ENCODE measurements at places on chromosomes 2 and 18.

DNA sequence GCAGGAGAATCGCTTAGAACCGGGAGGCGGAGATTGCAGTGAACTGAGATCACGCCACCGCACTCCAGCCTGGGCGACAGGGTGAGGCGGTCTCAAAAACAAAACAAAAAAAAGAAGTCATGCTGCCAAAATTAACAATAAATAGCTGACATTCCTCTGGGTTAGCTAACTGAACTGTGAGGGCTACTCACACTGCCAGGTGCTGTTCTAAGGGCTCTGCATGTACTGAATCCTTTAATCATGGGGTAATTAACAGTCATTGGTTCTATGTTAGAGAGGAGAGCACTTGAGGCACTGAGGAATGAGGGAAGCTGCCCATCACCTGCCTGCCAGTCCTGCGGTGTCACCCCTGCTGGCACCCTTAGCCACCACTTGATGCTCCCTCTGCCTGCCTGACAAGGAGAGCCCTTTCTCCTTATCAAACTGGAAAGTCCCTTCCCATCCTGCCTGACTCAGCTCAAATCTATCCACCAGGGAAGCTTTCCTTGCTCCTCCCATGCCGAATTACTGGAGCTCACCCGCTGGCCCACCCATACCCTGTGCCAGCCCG lies 73.0 kb upstream of the RIOK3 start:
- DNase-seq = peak; percentile 13

DNA sequence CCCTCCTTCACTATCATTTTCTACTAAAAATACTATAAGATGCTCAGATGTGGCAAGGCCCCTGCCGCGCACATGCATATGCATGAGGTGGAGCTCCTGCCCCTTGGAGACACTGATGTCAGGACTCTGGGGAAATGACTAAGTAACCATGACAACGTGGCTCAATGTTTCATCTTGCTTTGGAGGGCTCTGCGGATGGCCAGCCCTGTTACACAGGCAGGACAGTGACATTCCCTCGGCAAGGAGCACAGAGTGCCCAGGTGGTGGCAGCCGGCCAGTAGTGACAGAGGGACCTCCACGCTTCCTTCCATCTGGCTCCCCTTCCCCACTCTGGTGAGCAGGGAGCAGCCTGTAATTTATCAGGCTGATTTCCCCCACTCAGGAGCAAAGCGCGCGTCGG lies 364.1 kb downstream of the SS18 start:
- DNase-seq = peak; percentile 83

DNA sequence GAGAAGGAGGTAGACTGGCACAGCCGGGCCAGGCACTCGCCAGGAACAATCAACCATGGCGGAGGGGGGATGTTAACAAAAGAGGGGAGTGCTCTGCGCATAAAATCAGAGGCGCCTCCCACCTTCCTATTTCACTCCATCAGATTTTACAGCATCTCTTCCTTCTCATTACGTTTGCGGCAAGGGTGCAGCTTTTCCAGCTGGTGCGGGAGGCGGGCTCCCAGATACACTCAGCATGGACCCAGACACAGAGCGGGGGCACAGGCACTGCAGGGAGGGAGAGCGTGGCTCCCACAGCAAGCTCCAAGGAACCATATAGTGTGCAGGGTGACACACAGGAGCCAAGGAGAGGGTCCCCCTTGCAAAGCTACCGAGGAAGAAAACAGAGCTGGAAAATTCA lies 176.3 kb downstream of the EIPR1 start:
- no peak for DNase-seq

GRCh38 chr18:22606563-22607283 lies 189.0 kb upstream of the CTAGE1 start:
- peak; percentile 48 for DNase-seq

- DNase-seq = no peak
These were observed 50.2 kb upstream of the MRPL33 start for GRCh38 chr2:27721335-27721734.

Measured in fibroblast of skin of scalp (primary cell).